Pancreas (tissue), 10 donors: ENCODE measurements at places on chromosomes 3 and 15. TPM values are rescaled to one million over a fixed set of nuclear protein-coding genes. Genes with fewer than 3 reads are reported as not detected.
A peak's percentile ranks its signal among the peaks of the same experiment; 100 is the strongest.

The GOLGA8J gene
- not detected for total RNA-seq

The ALG1L2 gene
- total RNA-seq: 0.88 TPM

The GPR87 gene
- total RNA-seq: not detected

The ANKRD63 gene
- not detected for total RNA-seq

The THBS1 gene
- total RNA-seq: 176 TPM

The CFAP100 gene
- total RNA-seq: not detected

The MESP1 gene
- 3.0 TPM for total RNA-seq

The ZBTB11 gene
- total RNA-seq: 7.3 TPM

The CTXN2 gene
- total RNA-seq: not detected

The AHSG gene
- total RNA-seq: 1.8 TPM

The ATP13A4 gene
- total RNA-seq: 15.7 TPM

- no peak for DNase-seq
Measured at GRCh38 chr3:195596765-195597171, 13.0 kb upstream of the APOD start.

DNA sequence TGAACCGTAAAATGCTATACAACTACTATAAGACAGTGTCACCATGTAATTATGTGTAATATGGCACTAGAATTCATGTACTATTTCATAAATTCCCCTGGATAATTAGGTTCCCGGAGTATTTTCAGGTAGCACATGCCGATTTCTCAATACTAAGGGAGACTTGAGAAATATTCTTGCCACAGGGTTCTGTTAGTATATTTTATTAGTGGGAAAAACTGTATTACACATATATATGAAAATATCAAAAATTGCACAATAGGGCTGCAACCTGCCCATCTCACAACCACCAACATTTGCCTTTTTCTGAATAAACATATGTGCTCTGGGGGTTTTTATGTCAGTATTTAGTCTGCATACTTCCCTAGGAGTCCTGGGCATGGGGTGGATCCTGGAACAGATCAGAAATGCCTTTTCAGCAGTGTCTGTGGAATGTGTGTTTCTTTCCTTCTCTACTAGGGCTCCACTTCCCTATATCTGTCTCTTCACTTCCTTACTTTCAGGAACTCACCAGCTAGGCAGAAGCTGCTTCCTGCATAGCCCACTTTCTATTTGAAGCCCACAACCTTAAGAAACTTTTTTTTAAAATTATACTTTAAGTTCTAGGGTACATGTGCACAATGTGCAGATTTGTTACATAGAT lies 87.5 kb downstream of the RPL39L start:
- no peak for DNase-seq

DNA sequence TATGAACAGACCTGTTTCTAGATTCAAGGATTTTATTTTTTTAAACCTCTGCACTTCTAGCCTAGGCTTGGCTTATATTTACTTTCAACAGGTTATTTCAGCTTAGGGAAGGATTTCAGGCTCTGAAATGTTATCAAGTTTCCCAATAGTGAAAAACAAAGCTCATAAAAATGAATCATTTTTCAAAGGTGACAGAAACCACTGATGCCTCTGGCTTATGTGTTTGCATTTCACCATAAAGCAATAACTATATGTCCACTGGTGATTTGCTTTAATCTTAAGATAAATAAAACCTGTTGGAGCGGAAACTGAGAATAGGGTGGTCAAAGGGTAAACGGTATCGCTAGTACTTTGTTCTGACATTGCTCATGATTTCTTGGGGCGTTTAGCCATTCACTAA lies 141.2 kb upstream of the LRIG1 start:
- no peak for DNase-seq

GRCh38 chr3:131007782-131008181 lies 18.8 kb downstream of the ASTE1 start:
- no peak for DNase-seq

GRCh38 chr3:143924522-143925285 lies 46.9 kb upstream of the DIPK2A start:
- no peak for DNase-seq

GRCh38 chr3:56918111-56918568 lies 116.4 kb upstream of the ARHGEF3 start:
- no peak for DNase-seq

DNA sequence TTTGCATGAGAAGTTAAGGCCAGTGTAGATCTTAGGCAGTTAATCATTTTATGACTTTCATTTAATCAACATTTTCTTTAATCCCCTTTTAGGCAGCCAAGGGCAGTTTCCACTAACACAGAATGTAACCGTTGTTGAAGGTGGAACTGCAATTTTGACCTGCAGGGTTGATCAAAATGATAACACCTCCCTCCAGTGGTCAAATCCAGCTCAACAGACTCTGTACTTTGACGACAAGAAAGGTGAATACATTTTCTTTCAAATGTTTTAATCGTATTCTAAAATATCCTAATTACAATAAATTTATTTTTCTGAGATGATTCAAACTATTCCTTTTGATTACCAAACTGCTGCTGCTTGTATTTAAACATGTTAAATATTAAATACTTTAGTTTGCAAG lies 843.2 kb downstream of the CADM2 start:
- no peak for DNase-seq

DNA sequence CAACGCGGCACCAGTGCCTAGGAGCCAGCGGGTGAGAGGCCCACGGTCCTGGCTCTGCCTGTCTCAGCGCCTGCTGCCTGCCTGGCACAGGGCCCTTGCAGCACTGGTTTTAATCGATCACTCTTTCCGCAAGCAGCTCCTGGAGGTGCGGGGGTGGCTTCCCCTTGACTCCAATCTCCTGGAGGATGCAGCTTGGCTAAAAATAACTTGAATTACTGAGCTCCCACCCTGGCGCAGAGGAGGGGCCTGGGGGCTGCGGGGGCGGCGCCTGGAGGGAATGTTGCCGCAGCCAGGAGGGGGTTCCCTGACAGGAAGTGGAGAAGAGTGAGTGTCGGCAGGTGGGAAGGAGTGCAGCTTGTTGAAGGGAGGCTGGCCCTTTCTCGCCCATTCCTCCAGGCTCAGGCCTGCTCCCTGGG lies 9.9 kb upstream of the RPL29 start:
- DNase-seq: peak; percentile 90

- no peak for DNase-seq
Measured at GRCh38 chr3:105177576-105177975, 189.1 kb upstream of the ALCAM start.

DNA sequence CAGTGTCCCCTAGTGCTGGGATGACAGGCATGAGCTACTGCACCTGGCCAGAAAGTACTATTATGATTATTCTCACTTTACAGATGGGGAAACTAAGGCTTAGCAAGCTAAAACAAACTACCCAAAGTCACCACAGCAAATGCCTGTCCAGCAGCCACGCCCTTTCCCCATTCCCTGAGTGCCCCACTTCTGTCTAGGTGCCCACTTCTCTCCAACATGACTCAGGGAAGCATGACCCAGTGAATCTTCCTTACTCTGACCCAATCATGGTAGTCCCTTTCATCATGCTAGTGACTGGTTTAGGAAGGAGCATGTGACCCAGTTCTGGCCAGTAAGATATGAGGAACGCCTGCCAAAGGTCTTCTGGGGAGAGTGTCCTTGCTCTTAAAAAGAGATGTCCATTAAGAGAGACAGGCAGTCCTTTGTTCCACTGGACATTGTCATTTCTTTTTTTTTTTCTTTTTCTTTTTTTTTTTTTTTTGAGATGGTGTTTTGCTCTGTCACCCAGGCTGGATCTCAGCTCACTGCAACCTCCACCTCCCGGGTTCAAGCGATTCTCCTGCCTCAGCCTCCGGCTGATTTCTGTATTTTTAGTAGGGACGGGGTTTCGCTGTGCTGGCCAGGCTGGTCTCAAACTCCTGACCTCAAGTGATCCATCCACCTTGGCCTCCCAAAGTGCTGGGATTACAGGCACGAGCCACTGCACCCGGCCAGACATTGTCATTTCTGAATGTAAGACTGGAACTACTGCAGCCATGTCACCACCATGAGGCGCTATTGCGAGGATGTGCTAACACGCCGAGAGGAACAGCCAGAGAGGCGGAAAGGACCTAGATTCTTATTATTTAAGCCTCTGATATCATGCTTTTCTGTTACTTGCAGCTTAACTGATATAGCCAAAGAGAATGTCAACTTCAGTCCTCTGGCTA lies 19.8 kb downstream of the MEGF11 start:
- no peak for DNase-seq

DNA sequence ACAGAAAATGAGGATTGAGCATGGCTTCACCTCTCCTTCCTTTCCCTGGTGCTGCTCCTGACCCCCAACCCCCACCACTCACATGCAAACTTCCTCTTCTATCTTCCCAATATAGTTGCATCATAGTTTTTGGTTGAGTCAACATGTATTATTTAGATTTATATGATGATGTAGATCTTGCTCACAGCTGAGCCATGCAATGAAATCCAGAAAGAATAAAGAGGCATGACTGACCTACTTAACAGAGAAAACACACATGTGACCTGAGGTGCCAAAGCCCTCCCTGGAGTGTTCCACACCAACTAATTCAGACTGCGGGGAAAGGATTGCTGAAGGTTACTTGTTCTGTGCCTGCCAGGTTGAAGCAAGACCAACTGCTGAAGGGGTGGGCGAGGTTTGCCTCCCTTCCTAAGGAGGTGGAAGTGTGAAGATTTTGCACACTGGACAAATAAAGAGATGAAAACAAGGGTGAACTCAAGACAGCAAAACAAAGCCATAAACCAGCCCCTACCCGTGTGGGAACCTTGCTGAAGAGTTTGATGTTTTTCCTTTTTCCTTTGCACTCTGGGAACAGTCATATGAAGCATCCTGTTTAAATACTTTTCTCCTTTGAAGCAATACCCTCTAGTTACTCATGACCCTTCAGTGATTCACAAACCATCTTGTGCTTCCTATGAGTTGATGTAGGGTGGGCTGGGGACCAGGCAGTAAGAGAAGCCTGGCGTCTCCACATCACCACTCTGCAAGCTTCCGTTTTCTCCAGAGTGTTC lies 155.2 kb upstream of the UBE2E1 start:
- no peak for DNase-seq

DNA sequence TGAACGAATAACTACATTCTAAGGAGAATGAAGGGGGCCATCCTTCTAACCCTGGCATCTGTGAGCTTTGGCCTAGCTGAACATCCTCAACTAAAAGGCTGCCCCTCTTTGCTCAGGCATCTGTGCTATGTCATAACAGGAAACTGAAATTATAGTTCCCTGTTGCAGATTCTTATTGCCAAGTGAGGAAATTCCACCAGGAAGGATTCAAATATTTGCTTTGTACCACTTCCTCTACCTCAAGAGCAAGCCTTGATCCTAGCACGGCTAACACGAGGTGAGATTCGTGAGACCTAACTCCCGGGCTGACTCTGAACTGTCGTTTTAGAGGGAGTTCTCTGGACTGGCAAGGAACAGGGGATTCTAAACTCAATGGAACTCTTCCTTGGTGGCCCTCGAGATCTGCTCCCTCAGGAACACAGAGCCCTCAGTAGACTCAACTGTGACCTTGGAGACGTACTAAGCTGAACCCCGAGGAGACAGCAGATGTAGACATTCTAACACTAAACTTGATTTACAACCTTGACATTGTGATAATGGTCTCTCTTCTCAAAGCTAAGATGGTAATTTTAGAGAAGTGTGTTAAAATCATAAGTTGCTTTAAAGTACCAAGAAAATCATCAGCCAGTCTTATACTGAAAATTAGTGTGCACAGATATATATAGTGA lies 4.2 kb downstream of the SPG21 start:
- DNase-seq: no peak

DNA sequence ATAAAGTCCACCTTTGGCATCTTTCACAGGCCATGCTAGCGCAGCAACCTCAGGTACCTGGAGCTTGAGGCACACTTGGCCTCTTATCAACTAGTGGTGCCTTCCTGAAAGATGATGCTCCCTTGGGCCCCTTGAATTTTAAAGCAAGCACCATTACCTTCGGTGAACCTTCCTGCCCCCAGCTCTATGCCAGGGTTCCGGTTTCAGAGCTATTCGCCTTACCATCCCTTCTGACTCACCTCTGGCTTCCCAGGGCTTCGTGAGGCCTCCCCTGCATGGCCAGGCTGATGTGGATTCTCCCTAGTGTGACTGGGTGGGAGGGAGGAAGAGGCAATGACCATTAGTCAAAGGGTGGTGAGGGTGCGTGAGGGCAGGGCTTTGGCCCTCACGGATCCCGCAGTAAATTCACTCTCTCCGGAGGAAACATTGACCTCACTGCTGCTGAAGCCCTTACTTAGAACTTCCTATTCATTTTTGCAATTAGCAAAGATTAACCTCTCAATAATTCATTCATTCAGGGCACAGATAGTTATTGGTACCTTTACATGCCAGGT lies 16.3 kb downstream of the BHLHE40 start:
- DNase-seq: no peak

DNA sequence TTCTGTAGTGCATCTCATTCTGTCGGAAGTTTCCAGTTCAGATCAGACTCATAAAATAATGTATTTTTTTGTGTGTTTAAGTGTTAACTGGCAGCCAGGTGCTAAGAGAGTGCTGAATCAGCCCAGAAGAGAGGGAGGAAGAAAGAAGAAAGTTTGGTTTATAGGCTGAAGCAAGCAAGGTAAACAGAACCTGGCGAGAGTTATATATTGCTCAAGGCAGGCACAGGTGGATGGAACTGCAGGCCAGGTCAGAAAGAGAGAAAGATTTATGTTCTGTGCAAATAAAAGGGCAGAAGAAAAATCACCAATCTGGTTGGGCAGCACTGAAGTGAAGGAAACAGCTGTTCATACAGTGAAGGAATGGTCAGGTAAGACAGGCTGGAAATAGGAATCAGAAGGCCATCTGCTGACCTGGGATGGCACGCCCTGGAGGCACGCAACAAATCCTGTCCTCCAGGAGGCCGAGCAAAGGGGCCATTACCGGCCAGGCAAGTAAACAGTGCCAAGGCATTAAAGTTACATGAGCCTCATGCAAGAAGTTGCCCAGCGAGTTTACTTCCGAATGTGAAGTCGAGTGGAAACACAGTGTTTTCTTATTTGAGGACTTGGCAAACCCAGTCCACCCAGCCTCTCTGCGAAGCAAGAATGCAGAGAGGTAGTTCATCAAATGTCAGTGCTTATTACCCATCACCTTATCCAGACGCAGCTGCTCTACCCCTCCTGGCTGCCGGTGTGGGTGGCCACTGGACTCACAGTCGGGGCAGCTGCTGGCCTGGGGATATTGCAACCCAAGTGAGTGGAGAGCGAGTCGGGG lies 309.8 kb downstream of the VPS13C start:
- no peak for DNase-seq

- DNase-seq: no peak
Measured at GRCh38 chr15:99603828-99604227, 38.0 kb downstream of the MEF2A start.

- no peak for DNase-seq
Measured at GRCh38 chr15:70646169-70646568, 117.2 kb downstream of the UACA start.

DNA sequence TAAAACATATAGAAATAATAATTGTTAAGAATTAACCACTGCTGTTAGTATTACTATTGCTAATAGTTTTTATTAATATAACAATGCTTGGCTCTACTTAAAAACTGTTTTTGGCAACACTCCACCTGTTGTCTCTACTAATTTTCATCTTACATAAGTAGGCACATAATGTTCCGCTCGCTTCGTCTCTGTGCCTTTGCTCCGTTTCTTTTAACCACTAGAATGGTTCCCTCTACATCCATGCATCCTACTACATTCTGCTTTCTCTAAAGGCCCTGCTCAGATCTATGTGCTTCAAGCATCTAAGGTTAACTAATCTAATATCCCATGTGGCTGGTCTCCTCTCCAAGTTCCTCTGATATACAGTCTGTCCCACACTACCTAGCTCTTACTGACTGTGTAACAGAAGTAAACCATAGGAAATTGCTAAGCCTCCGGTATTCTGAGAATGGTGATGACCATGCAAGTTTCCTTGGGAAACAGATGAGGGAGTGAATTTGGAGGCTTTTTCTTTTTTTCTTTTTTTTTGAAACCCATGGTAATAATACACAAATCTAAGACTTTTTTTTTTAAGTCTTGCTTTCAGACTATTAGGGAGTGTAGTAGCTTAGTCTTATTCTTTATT lies 138.3 kb downstream of the P3H2 start:
- DNase-seq: no peak
